ENCODE measurements at places on chromosomes 13 and 19.
A peak's percentile ranks its signal among the peaks of the same experiment; 100 is the strongest.

GRCh38 chr19:14686411-14686810, 3.4 kb upstream of the ZNF333 start:
- DNase-seq, result no peak

- peak; percentile 68 for DNase-seq
These were observed at the start of gene WDR87 for GRCh38 chr19:37905946-37906868. WDR87 (minus strand) TSS chr19:37906594; CDS start chr19:37898239, 8,355 bp downstream.

- DNase-seq, result no peak
These were observed 56.9 kb downstream of the MLLT1 start for GRCh38 chr19:6222884-6223283.

- DNase-seq, result no peak
These were observed 12.0 kb downstream of the COQ8B start for GRCh38 chr19:40704491-40705361.

DNA sequence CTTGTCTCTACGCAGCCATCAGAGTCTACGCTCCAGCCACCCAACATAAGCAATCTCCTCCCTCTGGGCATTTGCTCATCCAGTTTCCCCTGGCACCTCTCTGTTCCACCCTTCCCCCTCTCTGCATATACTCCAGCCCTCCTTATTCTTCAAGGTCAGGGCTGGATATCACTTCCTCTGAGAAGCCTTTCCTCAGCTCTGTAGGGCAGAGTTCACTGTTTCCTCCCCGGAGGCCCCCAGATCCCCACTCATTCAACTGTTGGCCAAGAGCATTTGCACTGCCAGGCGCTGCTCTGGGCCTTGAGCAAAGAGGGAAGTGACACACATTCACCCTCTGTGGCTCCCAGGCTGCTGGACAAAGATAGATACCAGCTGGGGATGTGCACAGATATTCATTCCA, 3.3 kb downstream of the FCGRT start:
- no peak for DNase-seq

DNA sequence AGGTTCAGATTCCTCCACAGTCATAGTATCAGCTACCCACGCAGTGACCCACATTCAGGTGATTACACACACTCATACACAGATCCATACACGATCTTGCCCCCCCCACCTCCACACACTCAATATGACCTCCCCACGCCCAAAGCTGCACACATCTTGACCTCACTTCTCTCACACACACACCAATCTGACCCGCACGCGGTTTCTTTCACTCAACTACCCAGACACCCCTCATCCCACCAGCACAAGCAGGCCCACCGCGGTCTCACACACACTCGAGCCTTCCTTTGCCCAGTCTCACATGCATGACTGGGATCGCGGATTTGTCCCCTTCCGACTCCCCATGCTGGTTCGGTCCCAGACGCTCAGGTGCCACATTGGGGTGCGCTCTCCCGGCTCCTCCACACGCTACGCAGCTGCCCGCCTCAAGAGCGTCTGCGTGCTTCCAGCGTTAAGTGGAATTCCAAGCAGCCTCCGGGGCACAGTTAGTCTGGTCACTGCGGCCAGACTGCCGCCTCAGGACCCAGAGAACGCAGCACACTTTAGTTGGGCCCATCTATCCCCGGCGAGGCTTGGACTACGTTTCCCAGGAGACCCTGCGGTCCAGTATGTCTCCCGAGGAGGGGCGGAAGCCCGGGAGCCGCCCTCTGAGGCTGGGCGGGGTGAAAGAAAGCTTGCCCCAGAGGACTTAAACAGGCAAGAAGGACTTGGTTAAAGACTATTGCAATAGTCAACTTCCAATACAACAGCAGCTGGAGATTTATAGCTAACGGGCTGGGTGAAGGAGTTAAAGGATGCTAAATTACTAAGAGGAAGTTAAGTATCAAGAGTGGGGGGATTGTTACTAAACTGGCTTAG, 746 bp upstream of the ZNF345 start:
- peak; percentile 85 for DNase-seq

DNA sequence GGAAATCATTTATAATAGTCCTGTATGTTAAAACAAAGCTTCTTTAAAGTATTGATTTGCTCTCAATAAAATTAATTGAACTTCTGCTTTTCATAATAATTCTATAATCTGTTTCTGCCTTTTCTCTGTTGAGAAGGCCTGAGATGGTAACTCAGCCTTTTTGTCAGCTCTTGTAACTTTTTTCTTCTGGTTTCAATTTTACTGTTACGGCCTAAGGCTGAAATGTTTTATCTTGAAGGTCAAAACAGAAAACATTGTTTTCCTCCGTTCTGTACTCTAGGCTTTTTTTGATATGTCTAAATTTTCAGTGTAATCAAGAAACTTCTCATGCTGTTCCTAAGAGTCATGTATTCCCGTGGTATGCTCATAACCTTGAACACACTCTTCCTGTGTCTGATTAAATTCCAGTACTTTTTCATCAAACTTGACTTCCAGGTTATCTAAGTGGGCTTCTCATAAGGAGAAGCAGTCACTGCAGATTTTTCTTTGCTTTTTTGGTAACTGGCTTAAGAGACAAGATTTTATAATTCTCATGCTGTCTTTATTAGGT, 7.6 kb upstream of the NAXD start:
- no peak for DNase-seq

DNA sequence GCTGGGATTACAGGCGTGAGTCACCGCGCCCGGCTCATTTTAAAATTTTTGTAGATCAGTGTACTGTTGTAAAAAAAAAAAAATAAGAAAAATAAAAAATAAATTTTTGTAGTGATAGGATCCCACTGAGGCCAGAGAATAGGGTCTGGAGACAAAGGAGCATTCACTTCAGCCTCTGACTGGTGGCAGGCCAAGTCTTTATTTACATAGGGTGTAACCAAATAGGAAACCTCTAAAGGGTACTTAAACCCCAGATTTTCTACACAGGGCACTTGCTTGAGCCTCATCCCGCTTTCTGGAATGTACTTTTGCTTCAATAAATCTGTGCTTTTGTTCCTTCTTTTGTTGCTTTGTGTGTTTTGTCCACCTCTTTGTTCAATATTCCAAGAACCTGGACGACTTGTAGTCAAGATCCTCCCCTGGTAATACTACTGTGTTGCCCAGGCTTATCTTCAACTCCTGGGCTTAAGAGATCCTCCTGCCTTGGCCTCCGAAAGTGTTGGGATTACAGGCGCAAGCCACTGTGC, 2.1 kb upstream of the PDCD2L start:
- DNase-seq, result no peak

- DNase-seq, result no peak
These were observed 212.9 kb downstream of the PCDH9 start for GRCh38 chr13:67017276-67017675.

GRCh38 chr19:1073956-1074517, 7.1 kb downstream of the ARHGAP45 start:
- no peak for DNase-seq

GRCh38 chr19:57559008-57559403, 657 bp downstream of the ZNF550 start:
- DNase-seq, result no peak

DNA sequence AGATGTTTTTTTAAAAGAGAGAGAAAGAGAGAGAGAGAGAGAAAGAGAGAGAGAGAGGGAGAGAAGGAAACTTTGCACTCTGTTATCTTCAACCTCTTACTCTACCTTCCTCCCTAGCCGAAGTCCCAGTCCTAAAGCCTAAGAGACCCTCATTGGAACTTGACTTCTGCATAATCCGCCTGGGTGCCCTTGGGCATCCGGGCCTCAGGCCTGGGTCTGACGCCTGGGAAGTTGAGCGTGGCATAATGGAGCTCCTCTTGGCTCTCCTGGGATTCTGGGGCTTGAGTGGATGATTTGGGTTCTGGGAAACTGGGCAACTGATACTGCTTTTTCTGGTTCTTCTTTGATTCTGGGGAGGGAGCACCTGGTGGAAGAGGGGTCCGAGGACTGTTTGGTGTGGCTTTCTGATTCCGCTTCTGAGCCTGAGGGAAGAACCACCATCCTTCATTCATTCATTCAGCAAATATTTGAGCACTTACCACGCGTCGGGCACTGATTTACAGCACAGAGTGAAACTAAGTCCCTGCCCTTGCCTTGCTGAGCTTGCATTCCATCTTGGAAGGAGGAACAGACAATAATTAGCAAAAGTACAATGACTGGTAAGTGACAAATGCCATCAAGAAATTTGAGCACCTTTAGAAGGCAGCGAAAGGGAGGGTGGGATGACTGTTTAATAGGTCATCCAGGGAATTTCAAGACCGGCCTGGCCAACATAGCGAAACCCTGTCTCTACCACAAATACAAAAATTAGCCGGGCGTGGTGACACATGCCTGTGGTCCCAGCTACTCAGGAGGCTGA, 6.3 kb downstream of the SIGLEC10 start:
- no peak for DNase-seq

DNA sequence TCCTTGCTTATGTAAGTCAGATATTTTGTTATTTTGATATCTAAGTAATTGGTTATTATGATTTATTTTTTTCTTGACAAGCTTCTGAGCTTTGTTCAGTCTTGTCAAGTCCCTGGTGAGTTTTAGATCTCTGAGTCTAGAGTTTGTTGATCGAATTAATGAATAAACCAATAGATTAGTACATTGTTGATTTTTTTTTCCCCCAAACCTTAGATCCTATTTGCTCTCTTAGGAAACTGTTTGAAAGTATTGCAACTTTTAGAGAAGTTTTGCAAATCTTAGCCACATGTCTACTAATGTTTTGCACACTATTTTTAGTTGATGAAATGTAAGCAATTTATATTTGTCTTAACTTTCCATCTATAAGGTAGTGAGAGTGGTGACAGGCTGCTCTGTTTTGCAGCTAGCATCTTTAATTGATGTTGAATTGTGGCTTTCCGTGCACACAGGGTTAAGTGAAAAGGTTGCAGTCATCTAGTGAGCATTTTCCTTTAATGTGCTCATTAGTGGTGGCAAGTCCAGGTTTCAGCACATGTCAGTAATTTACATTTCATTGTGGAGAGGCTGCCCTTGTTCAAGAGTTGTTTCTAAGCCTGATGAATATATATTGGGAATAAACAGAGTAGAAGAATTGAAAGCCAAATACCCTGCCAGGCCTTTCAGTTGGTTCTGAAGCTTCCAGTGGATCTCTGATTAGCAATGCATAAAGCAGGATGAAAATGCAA, 86.3 kb downstream of the PCCA start:
- DNase-seq, result no peak

DNA sequence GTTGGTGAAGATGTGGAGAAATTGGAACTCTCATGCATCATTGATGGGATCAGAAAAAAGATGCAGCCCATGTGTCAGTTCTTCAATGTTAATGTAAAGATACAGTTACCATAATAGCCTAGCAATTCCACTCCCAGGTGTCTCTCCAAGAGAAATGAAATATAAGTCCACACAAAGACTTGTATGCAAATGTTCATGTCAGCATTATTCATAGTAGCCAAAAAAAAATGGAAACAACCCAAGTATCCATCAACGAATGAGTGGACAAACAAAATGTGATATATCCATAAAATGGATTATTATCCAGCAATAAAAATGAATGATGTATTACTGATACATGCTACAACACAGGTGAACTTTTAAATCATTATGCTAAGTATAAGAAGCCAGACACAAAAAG, 38.7 kb downstream of the CCDC70 start:
- no peak for DNase-seq

- no peak for DNase-seq
These were observed 147.5 kb downstream of the VWA8 start for GRCh38 chr13:41813426-41813825.

DNA sequence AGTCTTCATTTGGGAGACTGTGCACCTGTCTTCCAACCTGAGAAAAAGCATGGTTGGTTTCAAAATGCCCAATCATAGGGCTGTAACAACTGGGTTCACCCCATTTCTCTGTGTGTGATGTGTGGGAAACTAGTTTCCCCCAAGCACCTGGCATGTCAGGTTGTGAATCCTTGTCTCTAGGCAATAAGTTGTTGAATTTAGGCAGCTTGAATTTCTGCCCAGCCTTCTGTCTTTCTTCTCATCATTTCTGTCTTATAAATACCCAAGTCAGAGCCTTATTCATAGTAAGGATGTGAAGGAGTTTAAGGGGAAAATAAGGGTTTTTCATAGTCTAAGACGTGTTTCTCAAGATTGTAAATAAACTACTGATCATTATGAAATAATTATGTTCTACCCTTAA, 170.7 kb upstream of the RNF113B start:
- DNase-seq, result no peak

DNA sequence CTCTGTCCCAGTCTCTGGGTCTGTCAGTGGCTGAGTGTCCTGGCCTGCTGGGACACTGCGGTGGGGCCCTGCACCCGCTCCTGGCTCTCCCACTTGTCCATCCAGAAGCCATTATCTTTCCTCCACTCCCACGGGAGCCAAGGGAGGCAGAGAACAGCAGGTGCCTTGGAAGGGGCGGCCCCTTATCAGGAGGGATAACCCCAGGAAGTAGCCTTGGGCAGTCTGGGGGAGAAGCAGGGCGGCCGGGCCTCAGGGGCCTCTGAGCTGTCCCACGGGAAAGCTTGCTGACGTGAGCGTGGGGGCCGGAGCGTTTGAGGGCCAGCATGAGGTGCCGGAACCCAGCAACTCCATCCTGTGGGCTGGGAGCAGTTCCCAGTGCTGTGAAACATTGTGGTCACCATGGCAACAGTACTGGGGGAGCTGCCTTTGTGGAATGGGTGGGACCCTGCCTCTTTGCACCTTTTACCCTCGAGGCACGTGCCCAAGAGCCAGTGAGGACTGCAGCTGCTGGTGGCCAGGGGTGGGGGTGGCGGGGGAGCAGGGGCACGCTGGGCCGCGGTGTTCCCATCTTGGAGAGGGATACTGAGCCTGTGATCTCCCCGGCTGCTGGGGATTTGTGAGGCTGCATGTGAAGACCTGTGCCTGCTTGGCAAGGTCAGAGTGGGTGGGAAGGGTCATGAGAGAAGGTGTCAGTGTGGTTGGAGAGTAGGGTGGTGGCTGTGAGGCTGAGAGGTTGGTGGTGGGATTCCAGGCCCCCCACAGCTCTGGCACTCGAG, 20.9 kb downstream of the KLHL26 start:
- DNase-seq, result no peak

GRCh38 chr13:34408640-34409039, 533.4 kb upstream of the NBEA start:
- no peak for DNase-seq

GRCh38 chr13:69857183-69857821, 250.3 kb upstream of the ATXN8OS start:
- peak; percentile 26 for DNase-seq

All from left renal pelvis (tissue), 4 donors.